CD4-positive, alpha-beta T cell treated with Interleukin-4 for 4 hours (primary cell): ENCODE measurements at places on chromosomes 5 and 9.

GRCh38 chr9:37915911-37916470 lies 12.1 kb upstream of the SLC25A51 start:
- no peak for DNase-seq

DNA sequence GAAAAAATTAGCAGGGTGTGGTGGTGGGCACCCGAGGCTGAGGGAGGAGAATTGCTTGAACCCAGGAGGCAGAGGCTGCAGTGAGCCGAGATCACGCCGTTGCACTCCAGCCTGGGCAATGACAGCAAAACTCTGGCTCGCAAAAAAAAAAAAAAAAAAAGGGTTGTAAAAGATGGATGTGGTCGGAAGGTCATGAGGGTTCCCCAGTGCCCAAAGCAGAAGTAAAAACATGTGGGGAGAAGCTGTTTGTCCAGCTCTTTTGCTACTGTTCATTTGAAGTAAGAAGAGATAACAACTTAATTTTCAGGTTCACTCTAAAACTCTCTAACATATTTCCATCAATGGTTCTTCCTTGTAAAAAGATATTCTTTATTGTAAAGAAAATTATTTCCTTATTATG lies 57.1 kb upstream of the GOLPH3 start:
- DNase-seq: no peak

GRCh38 chr5:80141681-80142080 lies 106.5 kb downstream of the THBS4 start:
- DNase-seq: no peak

DNA sequence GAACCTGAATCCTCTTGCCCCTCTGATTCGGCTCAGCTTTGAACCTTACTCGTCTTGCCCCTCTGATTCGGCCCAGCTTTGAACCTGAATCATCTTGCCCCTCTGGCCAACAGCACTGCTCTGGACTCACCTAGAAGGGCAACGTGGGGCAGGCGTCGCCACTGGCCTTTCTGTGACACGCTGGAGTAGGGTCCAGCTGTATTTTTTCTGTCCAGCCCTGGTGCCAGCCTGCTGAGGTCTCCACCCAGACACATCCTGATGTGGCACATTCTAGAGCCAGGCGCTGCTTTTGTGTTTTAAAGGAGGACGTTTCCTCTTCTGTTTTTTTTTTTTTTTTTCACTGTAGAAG lies 15.2 kb upstream of the CPEB4 start:
- DNase-seq: no peak

DNA sequence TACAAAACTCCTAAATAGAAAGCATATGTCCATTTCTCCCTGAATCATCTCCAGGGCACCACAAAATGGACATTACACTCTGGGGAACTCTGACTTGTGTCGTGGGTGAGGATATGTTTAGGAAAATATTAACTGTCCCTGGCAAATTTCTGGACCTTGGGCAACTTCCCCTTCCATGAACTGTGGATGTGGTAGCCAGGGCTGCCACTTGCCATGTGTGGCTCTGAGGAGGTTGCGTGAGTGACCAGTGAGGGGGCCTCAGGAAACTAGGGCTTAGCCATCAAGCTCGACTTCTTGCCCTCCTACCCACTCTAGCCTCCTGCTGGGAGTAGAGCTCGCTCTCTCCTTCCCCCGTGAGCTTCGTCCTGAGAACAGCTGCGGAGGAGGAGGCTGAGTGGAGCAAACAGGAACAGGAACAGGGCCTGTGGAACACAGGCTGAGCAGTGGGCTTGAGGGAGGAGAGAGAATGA lies 13.8 kb upstream of the STC2 start:
- no peak for DNase-seq

GRCh38 chr5:126531543-126532120 lies 63.4 kb downstream of the ALDH7A1 start:
- DNase-seq: no peak

DNA sequence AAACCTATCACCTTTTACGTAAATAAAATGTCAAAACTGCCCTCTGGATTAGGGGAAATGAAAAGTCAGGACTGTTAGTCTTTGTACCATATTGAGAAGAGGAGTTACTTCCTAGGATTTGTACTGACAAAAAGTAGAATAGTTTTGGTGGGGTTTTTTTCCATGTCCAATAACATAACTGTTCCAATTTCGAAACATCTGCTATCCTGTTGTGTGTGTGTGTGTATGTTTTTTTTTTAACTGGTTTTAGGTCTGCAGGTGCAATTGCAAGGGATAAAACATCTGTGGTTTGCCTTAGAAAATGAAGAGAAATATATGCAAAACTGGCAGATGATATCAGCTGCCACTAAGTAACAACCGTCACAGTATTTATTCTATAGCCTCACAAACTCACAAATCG lies 506.8 kb downstream of the NFIB start:
- no peak for DNase-seq

- DNase-seq: no peak
These were observed 1371.0 kb upstream of the CDH6 start for GRCh38 chr5:29822521-29822920.

GRCh38 chr5:140827704-140828361 lies at the start of gene PCDHA6:
PCDHA6 (plus strand) TSS chr5:140827960; CDS start chr5:140828092, 132 bp downstream.
- no peak for DNase-seq

DNA sequence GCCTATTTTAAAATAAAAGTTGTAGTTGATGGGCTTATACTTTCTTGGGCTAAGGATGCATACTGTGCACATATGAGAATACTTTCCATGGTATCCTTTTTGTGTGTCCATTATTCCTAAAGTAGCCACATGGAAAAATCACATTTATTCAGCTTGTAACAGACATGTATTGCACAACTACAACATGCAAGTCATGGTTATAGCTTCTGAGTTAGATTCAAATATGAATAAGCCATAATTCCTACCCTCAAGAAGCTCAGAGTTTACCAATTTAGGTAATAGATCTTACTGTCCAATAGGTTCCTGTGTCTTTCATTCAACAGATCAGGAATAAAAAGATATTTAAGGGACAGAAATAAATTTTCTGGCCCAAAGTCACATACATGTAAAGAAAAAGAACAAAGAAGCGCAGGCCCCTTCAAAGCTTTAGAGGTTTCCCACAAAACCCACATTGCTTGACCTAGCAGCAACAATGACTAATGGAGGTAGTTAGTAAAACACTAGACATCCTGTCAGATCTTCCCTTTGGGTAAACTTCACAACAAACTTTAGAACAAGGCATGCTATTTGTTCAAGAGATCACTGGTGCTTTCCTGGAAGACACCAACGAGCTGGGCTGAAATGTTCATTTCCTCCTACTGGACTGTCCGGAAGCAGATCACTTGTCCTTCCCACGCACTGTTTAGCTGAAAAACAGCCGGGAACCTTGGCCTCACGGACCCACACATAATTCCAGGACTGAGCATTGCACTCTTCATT lies 78.4 kb upstream of the ITGA1 start:
- peak; percentile 52 for DNase-seq

DNA sequence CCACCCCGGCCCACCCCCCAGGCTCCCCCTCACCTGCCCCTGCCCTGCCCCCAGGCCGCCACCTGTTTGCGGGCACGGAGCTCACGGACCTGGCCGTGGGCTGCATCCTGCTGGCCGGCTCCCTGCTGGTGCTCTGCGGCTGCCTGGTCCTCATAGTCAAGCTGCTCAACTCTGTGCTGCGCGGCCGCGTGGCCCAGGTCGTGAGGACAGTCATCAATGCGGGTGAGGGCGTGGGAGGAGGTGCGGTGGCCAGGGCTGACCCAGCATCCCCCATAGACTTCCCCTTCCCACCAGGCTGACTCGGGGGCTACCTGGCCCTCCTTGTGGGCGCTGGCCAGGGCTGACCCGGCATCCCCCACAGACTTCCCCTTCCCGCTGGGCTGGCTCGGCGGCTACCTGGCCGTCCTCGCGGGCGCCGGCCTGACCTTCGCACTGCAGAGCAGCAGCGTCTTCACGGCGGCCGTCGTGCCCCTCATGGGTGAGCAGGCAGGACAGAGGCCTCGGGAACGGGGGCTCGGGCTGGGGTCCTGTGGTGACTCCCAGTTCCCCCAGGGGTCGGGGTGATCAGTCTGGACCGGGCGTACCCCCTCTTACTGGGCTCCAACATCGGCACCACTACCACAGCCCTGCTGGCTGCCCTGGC lies 3.5 kb downstream of the SLC34A3 start:
- DNase-seq: no peak

DNA sequence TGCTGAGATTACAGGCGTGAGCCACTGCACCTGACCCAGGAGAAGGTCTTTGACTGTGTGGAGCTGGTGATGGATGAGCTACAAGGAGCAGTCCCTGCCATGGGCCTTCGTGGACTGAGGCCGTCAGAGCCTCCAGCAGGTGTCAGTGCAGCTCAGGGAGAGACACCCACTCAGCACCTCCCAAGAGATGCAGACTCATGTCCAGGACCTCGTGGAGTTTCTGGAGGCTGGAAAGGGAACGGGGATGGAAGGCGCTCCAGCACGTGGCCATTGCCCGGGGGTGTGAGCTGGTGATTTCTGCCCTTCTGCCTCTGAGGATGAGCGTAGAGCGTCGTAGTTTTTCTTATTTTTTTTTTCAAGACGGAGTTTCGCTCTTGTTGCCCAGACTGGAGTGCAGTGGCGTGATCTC lies 9.5 kb downstream of the TOR4A start:
- no peak for DNase-seq

- DNase-seq: no peak
These were observed 26.1 kb upstream of the GLRA1 start for GRCh38 chr5:151950706-151951105.

DNA sequence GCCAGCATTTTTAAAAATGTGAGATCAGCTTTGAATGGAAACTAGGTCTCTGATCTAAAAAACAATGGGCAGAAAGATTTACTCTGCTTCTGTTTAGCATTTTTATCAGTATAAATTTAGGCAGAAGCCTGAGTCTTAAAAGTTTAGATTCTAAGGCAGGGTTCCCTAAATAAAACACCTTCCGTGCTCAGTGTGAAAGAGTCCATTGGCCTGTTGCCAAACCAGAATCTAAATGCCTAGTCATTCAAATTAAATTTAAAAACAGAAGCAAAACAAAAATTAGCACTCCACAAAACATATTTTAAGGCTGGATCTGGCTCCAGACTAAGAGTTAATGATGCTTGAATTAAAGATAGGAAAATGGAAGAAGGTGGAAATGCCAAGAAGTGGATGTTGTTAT lies 4.5 kb downstream of the TYRP1 start:
- DNase-seq: no peak

DNA sequence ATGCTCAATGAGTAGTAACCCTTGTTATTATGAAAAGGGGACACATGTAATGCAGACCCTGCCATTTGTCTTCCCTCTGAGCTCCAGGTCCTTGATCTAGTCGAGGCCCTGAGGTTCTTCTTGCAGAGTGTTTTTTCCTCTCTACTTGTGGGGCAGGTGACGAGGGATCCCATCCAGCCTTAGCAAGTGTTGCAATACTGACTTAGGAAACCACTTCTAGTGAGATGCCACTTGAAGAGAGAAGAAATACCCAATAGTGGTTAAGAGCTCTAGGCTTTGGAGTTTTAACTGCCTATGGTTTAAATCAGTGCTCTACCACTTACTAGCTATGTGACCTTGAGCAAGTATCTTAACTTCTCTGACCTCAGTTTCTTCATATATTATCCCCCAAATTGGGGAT lies 10.2 kb downstream of the PPARGC1B start:
- DNase-seq: no peak

DNA sequence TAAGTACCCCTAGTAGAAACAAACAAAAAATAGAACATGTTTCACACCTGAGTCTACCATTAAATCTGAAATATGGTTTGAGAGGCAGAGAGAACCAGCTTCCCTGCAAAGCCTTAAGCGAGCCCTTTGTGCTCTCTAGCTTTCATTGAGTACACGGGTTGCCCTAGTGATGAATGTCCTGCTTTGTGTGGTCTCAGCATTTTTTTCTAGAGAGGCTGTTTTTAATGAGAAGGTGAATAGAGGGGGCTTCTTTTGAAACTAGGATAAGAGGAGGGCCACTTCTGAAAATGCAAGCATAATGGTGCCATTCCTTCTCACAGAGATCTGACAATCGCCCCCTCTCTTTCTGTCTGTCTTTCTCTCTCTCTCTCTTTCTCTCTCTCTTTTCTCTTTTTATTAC lies 131.3 kb downstream of the MACIR start:
- no peak for DNase-seq

- DNase-seq: no peak
These were observed 371.2 kb downstream of the NFIB start for GRCh38 chr9:13942695-13943094.

DNA sequence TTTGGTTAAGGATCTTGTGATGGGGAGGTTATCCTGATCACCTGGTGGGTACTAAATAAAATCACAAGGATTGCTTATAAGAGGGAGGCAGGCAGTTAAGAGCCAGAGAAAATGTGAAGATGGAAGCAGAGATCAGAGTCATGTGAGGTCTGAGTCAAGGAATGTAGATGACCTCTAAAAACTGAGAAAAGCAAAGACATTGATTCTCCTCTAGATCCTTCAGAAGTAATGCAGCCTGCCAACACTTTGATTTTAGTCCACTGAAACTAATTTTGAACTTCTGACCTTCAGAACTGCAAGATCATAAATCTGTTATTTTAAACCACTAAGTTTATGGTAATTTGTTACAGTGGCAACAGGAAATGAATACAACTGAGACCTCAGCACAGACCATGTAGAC lies 499.0 kb downstream of the GADD45G start:
- no peak for DNase-seq

- no peak for DNase-seq
These were observed 319.0 kb upstream of the CDH6 start for GRCh38 chr5:30874241-30875034.

- no peak for DNase-seq
These were observed 124.5 kb downstream of the CDH12 start for GRCh38 chr5:22728610-22729009.

GRCh38 chr9:71485326-71485725 lies 283.0 kb downstream of the CEMIP2 start:
- DNase-seq: no peak

- no peak for DNase-seq
These were observed 26.7 kb downstream of the HOMER1 start for GRCh38 chr5:79487251-79487650.

DNA sequence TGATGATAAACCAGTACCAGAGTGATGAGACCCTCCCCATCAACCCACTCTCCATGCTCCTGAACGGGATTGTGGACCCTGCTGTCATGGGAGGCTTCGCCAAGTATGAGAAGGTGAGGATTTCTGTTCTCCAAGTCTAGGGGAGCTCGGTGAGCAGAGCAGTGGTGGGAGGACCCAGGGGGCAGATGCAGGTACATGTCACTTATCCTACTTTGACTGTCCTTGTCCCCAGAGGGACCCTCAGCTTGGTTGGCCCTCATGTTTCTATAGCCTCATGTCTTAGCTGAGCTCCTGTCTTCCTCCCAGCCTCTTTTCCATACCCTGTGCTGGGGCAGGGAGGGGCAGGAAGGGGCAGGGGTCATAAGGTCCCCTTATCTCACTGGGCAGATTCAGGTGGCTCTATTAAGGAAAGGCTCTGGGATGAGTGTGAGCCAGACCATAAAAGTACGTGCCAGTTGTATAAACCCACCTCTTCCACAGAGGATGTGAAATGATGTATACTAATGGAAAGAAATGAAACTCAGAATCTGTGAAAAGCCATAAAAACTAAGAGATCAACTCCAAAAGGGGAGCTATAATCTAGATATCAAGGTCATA lies 38.0 kb upstream of the FOXI1 start:
- no peak for DNase-seq

GRCh38 chr9:81969971-81970370 lies 18.6 kb upstream of the SPATA31D1 start:
- DNase-seq: no peak

- peak; percentile 51 for DNase-seq
These were observed 9.1 kb upstream of the MVB12B start for GRCh38 chr9:126317513-126317912.

GRCh38 chr5:88660264-88660946 lies 222.6 kb downstream of the MEF2C start:
- DNase-seq: no peak
